Upper lobe of right lung (tissue), 1 donor: ENCODE measurements at places on chromosomes 12 and 14. TPM values are rescaled to one million over a fixed set of nuclear protein-coding genes. Genes with fewer than 3 reads are reported as not detected.

Gene MUCL1
- total RNA-seq: not detected

Gene ADGRD1
- 113 TPM for total RNA-seq

Gene KITLG
- total RNA-seq: 68.1 TPM

Gene PRMT5
- total RNA-seq: 38.9 TPM

Gene MDGA2
- not detected for total RNA-seq

DNA sequence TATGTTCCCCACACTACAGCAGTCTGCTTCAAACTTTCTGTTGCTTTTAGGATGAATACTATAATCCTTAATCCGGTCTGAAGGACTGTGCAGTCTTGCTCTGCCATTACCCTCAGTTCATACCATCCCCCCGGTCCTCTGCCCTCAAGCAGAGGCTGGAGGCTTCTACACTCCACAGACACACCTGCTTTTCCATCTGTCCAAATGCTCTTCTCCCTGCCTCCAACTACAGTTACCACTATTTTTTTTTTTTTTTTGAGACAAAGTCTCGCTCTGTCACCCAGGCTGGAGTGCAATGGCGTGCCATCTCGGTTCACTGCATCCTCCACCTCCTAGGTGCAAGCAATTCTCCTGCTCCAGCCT, 19.3 kb upstream of the KCNH3 start:
- DNase-seq: no peak
- H3K36me3 ChIP-seq: peaks cover 10% of the 10 kb centered on the region
- H3K27me3 ChIP-seq: no peaks in the 10 kb centered on the region
- no peaks in the 10 kb centered on the region for H3K4me1 ChIP-seq
- no peak overlapping the region for H3K27ac ChIP-seq

DNA sequence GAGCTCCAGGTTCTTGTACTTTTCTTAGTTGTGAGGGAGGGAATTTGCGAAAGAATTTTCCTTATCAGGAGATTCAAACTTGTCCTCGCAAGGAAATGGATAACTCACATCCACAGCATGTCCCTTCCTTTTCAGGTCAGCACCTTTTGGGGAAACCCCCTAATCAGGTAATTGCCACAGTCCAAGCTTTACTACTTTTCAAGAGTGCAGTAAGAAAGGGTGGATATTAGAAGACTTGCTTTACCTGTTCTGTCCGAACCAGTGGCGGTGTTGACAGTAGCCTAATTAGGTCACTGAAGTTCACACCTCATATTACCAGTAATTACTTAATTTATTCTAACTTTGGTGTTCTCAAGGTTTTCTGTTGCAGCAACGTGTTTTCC, 6.7 kb upstream of the C12orf50 start:
- DNase-seq: no peak
- H3K36me3 ChIP-seq: no peaks in the 10 kb centered on the region
- peaks cover 14% of the 10 kb centered on the region for H3K4me1 ChIP-seq

GRCh38 chr12:59121451-59121850, 201.1 kb upstream of the LRIG3 start:
- H3K4me3 ChIP-seq: no peak overlapping the region
- H3K36me3 ChIP-seq: no peaks in the 10 kb centered on the region
- no peaks in the 10 kb centered on the region for H3K27me3 ChIP-seq
- H3K27ac ChIP-seq: no peak overlapping the region
- DNase-seq: no peak
- no peaks in the 10 kb centered on the region for H3K4me1 ChIP-seq

DNA sequence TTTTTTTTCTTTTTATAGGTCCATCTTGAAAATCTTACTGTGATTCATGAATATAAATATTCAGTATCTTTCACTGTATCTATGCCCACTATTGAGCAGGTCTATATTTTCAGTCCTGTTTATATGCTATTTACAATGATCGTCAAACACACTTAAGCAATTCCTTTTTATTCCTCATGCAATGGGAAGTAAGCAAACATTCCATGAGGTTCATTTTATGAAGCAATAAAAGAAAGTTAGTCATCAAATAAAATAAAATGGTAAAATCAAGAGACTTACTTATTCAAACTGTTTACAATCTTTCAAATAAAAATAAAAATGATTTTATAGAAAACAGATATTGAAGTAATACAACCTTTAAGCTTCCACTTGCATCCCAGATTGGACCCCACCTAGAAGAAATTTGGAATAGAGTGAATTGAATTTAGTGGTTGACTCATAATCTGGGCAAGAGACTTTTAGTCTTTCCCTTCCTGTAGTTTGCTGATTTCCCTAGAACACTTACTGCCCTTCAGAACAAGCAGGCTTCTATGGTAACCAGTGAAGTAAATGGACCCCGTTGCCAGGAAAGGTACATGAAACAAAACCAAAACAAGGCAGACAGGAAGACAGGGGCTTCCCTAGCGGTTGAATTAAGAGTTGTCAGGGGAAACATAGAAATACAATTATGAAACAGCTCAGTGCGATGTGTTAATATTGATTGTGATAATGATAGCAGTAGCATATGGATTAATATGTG, 241.0 kb upstream of the ATP2B1 start:
- DNase-seq: no peak
- no peak overlapping the region for H3K4me3 ChIP-seq
- no peaks in the 10 kb centered on the region for H3K27me3 ChIP-seq
- no peaks in the 10 kb centered on the region for H3K36me3 ChIP-seq

DNA sequence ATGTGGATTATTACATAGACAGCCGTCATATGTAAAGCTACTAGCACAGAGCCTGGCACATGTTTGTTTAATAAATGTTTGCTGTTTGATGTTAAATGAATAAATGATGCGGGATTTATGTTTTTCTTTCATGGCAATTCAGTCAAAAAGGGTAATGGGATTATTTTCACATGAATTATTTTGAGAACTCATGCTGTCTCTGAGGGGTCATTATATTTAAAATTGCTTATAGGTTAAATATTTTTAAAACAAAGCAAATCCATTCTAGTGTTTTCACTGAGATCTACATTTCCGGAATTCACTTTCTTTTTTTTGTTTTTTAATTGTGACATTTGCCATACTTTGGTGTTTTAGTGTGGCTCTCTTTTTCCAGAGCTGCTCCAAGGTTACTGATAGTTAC, 5.3 kb downstream of the RAB21 start:
- peaks cover 15% of the 10 kb centered on the region for H3K4me1 ChIP-seq
- H3K27me3 ChIP-seq: no peaks in the 10 kb centered on the region
- H3K4me3 ChIP-seq: no peak overlapping the region
- no peak overlapping the region for H3K27ac ChIP-seq
